ENCODE measurements at places on chromosomes 1 and 21. TPM values are rescaled to one million over a fixed set of nuclear protein-coding genes. Genes with fewer than 3 reads are reported as not detected.

GRCh38 chr1:213041443-213041842 lies 9.6 kb upstream of the RPS6KC1 start:
- DNase-seq, result no peak

DNA sequence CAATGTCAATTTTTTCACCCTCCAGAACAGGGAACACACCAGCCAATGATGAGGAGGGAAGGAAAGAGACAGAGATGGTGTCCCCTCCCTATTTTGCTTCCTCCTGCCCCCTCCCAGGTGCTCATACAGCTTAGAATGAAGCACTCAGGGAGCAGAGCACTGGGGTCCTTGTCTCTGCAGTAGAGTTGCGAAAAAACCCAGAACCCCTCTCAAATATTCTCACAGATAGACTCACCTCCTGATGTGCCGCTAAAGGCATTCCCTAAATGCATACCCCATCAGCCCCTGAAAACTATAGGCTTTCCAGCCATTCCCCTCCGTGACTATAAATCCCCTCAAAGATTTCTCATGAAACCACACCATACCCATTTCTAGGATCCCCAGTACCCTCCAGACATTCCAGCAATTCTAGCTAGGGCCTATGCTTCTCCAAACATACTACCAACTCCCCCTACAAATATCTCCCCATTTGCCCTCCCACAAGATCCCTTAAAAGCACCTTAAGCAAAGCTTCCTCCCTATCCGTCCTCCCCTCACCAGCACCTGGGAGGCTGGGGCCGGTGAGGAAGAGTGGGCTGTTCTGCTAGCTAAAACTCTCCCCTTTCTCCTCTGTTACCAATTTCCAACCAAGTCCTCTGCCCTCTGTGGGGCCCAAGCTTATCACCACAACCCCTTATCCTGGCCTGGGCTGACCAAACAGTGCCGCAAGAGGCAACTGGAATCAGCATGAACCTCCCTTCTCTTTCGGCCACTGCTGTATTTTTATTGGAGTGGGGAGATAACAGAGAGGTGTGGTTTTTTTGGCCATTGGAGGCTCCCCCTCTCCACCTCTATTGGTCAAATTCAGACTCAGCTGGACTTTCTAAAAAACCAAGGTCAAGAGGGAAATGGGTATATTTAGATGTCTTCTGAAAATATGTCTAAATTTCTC lies 54.7 kb downstream of the RHBG start:
- DNase-seq, result no peak

DNA sequence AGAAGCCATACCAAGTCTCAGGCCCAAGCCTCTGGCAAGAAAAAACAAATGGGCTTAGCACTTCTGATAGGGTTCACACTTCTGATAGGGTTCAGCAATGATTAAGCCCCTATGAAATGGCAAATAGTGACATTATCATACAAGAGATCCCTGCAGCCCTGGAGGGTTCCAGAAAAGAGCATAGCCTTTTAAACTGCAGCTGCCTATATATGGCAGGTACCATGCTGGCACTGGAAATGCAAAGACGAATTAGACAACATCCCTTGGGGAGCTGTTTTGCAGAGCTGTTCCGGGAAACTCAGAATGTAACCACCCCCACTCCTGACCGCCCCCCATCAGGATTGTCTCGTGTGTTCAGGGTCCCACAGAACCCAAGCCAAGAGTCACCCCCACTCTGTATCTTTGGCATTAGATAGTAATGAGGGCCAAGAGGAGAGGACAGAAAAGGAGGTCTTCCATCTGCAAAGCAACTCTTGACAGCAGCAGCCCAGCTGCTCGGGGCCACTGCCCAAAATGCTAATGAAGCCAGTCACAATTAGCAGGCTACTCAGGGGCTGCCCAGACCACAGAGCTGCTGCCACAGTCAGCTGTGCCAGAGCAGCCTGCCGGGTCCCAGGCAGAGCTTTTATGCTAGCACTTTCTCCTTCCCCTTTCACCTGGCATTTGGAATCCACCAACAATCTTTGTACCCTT lies 50.9 kb downstream of the ITPKB start:
- no peak for DNase-seq

DNA sequence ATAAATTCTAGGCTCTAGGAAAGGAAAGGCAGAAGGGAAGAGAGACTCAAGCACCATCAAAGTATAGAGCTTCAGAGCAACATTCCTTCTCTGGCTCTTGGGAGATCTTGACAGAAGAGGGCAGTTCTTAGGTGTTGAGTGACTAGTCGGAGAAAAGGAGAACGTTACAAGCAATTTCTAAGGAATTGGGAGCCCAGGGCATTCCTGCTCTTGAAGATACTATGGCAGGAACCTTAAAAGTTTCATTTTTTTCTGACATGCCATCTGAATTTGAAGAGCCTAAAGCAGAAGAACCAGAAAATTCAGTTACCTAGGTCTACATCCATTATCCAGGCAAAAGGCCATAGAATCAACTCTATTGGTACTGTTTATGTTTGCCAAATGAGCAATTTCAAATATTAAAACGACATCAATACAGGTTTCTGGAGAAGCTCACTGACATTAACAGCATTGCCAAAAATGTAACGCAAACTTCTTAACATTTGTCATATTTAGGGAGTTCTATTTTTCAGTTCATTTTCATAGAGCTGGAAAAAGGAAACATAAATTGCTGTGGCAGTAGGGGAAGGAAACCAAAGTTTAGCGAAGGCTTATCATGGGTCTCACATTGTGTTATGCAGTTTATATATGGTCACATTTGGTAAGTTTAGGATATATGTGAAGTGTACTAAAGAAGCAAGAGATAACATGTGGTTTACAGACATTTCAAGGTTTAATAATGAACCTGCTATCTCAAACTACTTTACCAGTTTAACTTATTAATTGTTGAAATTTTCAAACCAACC lies 210.1 kb upstream of the NRIP1 start:
- no peak for DNase-seq

DNA sequence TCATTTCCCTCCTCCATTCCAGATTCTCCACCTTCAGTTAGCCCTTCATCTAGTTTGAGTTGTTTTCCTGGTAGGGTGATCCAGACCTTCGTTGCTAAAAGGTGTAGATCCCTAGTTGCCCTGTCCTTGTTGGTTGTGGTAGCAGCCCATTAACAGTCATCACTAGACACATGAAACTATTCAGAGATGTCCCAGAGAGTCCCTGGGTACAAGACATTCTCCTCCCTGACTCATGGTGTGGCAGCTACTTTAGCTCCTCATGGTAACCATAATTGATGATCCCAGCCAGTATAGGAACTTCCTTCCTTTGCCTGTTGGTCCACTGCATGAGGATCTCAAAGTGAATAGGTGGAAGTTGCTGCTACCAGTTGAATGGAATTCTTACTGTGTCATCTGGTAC lies 6.0 kb upstream of the SH2D2A start:
- no peak for DNase-seq

- no peak for DNase-seq
Observed at GRCh38 chr21:42695697-42696380, 42.4 kb downstream of the PDE9A start.

DNA sequence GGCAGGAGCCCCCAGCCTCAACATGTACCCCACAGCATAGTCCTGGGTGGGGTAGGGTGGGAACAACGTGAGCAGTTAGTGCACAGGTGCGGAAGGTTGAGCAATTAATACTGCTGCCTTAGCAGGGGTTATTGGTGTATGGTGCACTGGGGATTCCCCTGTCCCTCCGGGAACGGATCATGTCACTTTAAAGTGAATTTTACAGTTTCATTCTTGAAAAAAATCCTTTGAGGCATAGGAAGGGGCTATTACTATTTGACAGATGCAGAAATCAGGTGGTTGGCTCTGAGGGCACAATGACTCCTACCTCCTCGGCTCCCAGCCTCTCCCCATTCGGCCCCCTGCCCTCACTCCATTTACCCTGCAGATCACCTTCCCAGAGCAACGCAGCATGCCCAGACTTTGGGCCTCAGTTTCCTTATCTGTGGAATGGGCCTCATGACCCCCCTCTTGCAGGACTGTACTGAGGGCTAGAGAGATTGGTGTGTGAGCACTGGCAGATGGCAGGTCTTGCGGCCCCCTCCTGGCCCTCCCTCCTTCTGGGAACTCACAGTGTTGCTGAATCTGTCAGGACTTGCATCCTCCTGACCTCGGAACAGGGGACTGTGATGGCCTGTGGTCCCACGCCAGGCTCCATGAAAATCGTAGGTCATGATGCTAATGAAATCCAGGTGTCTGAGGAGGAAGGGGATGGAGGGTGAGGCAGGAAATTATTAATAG lies 5.1 kb upstream of the MYBPH start:
- no peak for DNase-seq

- DNase-seq, result no peak
Observed at GRCh38 chr1:154923695-154924094, 12.8 kb downstream of the PMVK start.

DNA sequence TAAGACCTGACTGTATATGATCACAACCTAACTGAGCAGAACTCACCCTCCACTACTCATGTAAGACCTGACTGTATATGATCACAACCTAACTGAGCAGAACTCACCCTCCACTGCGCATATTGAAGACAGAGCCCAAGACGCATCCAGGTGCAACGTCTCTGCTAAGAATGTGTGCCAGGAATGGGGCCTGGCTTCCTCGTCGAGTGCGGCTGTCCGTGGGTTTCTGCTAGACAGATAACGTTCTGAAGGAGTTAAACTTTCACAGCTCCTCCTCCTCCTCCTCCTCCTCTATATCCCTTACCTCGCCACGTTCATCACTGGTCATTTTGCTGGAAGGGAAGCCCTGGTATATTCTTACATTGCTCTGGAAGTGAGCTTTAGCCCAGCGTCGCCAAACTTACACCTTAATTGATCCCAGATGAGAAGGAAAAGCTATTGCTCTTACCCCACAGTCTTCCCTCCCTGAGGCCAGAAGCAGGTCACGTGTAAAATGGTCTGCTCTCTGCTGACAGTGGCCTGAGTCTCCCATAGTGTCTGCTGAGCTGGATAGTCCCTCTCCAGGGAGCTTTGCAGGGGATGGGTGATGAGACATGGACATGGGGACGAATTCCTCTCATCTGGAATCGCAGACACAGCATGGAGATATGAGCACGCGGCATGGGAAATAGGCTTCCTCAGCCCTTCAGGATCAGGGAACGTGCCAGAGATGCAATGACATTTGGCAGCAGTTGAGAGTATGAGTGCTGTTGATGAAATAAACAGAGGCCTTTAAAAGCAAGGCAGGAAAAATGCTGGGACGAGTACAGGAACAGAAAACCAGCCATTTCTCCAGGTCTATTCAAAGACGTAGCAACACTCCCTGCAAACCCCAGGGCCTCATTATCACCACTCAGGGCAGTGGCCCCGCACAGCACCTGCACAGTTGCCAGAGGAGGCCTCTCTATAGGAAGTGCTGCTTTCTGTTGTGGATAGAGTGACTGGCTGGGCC lies 528.1 kb downstream of the KIF26B start:
- DNase-seq, result no peak

DNA sequence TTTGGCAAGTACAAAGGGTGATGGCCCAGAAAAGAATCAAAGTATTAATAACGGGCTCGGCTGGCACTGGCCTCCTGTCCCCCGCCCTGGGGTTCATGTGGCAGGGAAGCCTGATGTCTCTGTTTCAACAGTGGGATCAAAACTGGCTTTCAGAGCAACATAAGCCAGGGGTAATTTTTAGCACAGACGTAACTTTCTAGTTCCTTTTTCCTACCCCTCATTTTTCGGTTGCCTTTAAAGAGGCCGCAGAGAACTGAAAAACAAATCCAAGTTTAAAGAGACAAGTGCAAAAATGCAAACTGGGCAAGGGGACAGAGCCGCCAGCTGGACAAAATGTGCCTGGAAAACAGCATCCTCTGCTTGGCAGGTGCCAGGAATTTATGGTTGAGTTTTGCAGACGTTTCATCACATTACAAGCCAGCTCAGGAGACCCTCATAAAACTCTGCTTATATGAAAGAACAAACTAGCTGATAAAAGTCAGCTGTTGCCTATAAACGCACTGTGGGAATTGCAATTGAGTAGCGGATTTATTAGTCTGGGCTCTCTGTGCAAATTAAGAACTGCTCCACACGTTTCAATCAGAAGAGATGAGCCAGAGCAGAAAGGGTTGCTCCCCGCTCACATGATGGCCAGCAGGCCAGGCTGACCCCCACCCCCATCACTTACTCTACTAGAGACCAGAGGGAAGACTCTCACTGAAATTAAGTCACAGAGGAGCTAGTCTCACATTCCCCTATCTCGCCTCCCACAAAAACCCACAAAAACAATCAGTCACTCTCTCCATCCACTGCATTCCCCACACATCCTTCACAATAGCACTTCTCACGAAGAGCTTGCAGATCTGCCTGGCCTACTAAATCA lies 15.8 kb upstream of the CDCA8 start:
- DNase-seq, result no peak

- no peak for DNase-seq
Observed at GRCh38 chr1:219587401-219587800, 25.5 kb downstream of the ZC3H11B start.

DNA sequence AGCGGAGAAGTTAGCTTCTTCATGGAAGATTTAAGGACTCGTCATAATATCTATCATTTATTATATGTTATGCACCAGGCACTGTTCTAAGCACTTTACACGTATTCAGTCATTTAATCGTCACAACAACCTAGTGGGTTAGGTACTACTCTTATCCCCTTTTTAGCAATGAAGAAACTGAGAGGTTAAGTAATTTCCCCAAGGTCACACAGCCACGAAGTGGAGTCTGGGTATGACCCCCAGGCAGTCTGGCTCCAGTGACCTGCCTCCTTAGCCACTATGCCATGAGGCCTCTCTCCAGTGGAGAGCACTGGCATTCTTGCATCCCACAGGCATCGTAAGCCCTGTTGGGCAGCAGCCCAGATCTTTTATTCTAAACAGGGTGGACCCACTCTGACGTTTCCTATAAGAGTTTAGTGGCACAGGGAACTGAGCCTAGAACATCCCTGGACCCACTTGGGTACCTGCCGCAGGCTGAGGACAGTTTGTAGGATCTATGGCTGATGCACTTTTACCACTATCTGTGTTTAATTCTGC lies 123.0 kb downstream of the NAV1 start:
- no peak for DNase-seq

GRCh38 chr1:55426619-55427018 lies 211.5 kb upstream of the USP24 start:
- no peak for DNase-seq

GRCh38 chr1:225844236-225845061 lies 34.5 kb downstream of the EPHX1 start:
- DNase-seq, result no peak

DNA sequence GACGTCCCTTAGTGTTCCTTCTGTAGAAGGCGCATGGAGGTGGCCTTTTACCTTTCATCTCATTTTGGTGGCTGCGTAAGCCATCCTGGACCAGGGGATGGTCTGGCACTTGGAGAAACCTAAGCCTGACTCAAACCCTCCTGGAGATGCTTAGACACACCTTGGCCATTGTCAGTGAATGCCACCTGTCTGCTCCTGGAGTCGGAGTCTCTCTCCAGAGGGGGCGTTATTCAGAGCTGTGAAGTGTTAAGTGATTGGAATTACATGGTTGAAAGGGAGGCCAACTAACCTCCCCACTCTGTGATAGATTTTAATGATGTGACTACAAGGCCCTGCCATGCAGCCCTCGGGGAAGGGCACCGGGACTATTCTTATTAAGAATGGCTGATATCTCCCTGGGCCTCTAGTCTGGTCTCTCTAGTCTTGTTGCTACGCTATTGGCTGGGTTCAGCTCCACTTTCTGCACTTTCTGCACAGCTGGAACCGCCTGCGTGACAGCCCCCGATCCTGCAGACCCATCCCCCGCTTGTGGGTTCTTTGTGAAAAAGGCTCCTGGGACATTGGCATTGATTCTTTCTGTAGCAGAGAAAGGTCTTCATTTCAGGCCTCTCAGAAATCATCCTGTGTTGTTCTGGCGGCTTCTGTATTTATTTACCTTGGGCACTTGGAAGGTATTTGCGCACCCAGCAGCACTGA lies 4.2 kb downstream of the RASSF5 start:
- DNase-seq, result no peak

NGF gene
- total RNA-seq, result not detected

ORC1 gene
- 1.2 TPM for total RNA-seq

ANGPTL3 gene
- total RNA-seq, result not detected

GLRX2 gene
- 7.8 TPM for total RNA-seq

EPHB2 gene
- not detected for total RNA-seq

Data from T-helper 17 cell (primary cell).